ENCODE measurements at places on chromosomes 16 and 17.

DNA sequence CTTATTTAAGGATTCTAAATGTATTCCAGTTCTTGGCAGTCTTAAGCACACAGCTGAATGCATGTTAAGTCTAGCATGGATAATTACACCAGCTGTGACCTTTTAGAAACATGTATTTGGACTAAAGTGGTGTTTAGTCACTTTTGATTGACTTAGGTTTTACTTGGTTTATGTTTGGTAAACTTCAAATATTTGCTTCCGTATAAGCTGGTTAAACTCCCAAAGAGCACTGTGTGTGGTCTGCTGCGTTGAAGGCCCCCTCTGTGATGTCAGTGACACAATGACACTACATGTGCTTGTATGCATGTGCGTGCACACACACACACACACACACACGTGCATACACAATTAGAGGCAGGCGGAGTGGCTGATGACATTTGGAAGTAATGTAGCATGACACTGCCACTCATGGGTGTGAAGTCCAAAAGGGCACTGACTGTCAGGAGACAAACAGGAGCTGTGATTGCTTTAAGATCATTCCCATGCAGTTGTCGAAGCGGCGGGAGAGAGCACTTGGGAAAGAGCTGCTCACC is 156.1 kb upstream of the CDH13 start:
- no peak for DNase-seq

- DNase-seq = no peak
These were observed 15.4 kb upstream of the SEZ6 start for GRCh38 chr17:29021226-29021625.

- DNase-seq = no peak
These were observed 5.2 kb downstream of the PECAM1 start for GRCh38 chr17:64385187-64386083.

DNA sequence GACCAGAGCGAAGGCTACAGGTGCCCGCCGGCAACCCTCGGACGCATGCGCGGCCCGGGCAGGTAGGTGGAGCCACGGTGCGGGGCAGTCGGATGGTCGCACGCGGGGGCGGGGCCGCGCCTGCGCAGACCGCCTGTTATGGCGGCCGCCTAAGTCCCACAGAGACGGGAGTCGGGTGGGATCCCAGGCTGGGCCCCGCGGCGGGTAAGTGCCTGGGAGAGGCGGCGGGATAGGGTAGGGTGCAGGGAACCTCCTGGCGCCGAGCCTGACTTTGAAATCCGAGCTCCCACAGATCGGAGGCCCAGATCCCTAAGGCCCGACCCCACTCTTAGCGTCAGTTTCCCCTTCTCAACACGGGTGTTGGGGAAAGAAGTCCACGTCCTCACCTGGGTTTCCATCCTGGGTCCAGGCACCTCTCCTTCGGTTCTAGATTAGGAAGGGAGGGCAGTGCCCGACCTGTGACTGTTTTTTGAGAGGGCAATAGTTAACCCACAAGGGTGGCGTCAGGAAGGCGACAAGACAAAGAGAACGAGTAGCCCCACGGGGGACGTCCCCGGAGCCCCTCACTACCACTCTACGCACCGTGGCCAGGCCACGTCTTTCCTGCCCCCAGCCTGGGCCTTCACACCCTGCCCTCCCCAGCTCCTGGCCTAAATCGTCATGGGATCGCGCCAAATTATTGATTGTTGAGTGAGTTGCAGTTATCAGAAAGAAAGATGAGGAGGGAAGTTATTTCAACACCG is at the start of gene METTL22:
Gene METTL22 (plus strand): TSS at position 127 of the 743 bp plus-strand sequence. CDS start 3,968 bp downstream, outside the sequence.
- DNase-seq = peak; percentile 87

DNA sequence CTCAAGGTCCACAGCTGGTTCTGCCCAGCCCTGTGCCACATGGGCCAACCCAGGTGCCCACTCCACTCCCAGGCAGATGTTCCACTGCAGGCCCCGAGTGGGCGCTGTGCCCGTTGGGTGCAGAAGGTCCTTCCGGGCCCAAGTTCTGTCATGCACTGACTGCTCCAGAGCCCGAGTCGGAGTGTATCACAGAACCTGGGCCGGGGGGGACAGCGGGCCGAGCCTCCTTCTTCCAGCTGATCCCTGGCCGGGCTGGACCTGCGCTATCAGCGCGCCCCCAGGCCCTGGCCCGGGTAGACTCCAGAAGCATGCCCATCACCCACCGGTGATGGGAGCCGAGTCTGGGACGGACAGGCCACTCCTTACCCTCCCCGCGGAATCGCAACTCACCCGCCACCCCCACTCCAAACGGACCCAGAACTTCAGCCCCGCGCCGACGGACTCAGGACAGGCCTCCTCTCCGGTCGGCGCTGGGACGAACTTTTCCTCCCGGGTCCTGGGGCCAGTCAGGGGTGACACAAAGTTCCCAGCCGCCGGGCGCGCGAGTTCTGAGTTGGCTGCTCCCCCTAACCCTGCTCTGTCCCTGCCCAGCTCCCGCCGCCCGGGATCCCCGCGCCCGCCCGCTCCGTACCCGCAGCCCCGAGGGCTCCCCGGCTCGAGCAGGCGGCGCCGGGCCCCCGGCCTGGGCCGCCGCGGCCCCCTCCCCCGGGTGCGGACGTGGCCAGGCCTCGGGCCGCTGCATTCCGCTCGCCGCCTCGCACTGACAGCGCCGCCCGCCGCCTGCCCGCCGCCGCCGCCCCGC is at the start of gene COPZ2:
Gene COPZ2 (minus strand): TSS at position 762 of the 802 bp plus-strand sequence. CDS start 20 bp downstream, at position 742.
- DNase-seq = no peak

GRCh38 chr17:58666858-58667267 is 25.0 kb downstream of the TEX14 start:
- DNase-seq = peak; percentile 93

- DNase-seq = peak; percentile 94
These were observed at the start of gene PIPOX for GRCh38 chr17:29042679-29043538. PIPOX (plus strand) TSS chr17:29043141; CDS start chr17:29043226, 85 bp downstream.

DNA sequence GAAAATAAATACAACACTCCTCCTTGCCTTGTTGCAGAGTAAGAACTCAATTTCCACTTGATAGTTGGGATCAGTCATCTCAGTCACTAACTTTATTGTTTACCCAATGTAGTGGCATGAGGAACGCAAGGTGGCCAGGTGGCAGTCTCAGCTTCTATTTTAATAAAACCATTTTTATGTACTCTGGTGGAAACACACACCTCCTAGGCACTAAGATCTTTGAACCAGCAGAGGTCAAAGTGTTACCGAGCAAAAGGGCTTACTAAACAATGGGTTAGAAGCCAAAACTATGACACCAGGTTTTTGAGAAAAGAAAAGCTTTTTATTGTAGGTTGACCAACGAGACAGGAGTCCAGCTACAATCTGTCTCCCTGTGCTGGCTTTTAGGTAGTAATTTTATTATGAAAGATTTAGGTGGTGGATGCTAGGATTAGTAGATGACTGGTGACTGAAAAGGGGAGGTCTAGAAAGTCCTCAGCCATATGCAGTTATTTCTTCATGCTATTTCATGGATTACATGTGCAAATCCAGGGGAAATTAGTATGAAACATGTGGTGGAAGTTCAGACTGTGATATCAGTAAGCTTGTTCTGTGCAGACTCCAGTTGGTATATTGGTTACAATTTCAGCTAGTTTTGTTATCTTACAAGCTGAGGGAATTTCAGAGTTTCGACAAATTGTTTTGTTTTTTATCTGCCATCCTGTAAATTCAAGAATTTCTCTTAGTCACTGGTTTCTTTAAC is 122.3 kb downstream of the PCTP start:
- no peak for DNase-seq

- no peak for DNase-seq
These were observed 273.2 kb downstream of the CDH8 start for GRCh38 chr16:61763013-61763412.

DNA sequence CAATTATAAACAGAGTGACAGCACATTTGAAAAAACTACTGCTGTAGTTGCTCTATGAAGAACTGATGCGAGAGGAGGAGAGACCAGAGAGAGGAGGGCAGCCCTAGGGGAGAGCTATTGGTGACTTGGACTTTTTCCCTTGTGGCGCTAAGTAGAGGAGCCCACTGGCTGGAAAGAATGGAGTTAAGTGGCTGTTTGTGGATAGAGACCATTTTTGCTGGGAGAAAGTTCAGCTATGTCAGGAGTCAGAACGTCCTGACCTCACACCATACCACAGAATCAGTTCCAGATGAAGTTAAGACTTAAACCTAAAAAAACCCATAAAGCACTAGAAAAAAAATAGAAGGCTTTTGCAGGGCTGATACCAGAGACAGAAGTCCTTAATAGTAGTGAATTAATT is 2.0 kb downstream of the POLR2A start:
- DNase-seq = no peak

GRCh38 chr16:56362057-56362655 is 63.2 kb downstream of the AMFR start:
- DNase-seq = no peak

DNA sequence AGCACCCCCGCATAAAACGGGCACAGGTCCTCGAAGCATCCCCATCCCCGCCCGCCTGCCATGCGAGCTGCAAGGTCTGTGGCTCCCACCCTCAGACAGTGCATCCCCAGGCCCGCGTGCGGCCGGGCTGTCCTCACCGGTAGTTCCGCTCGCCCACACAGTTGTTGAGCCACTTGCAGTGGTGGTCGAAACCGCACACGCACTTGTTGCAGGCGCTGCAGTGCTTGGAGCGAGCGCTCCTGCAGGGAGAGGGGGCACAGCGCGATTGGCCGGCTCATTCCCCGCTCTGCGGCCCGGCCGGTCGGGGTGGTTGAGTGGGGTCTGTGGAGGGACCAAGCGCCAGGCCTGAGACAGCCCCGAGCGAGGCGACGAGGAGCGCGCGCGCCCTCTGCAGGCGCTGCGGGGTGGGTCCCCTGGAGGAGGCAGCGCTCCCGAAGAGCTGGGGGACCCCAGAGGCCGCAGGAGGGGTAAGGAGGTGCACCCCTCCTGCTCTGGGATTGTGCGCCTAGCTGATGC is 6.0 kb upstream of the TPPP3 start:
- DNase-seq = no peak

DNA sequence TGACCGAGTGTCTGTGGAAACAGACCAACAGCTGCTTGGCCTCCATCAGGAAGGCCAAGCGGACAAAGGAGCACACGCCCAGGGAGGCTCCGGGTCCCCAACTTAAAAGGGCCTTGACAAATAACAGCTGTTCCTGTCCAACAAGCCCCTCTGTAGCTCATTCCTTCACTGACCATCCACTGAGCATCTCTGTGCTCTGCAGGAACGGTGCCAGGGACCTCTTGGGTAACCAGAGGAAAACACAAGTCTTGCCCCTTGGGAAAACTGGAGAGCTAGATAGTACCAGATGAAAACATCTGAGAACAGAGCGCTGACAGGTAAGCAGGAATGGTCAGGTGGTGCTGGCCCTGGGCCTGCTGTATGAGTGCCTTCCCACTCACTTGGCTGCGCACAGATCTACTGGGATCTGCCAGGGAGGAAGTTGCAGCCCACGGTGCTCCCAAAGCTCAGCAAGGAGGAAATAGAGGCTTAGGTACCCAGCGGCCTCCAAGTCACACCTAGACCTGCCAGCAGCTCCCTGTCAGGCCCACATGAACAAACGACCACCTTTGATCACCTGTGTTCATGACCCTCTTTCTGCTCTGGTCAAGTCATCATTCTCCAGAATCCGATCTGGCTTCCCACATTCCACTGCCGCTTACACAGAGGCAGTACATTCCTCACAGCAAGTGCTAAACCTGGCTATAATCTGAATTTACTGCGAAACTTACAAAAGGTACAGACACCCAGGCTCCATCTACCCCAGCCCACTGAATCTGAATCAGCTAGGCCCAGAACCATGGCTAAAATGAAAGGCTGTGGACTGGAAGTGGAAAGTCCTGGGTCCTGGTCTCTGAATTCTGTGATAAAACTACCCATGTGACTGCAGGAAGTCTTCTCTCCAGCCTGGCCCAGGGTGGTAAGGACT is 12.5 kb downstream of the DCAKD start:
- no peak for DNase-seq
